ENCODE measurements at places on chromosomes 4 and X. TPM values are rescaled to one million over a fixed set of nuclear protein-coding genes. Genes with fewer than 3 reads are reported as not detected.

Gene GABRQ
- 1.5 TPM for total RNA-seq

Gene CXCL9
- total RNA-seq, result 0.11 TPM

Gene CABS1
- total RNA-seq, result not detected

Gene TAF7L
- total RNA-seq, result 0.44 TPM

Gene NPY1R
- total RNA-seq, result 1.1 TPM

Gene TFDP3
- not detected for total RNA-seq

Gene F8A2
- not detected for total RNA-seq

Gene DCHS2
- total RNA-seq, result 0.57 TPM

Gene SATL1
- not detected for total RNA-seq

Gene UCHL1
- 9.3 TPM for total RNA-seq

Gene TDO2
- total RNA-seq, result not detected

Gene SPINK2
- total RNA-seq, result 0.76 TPM

Gene GAGE12F
- not detected for total RNA-seq

Gene SHROOM3
- 50.9 TPM for total RNA-seq

Gene TGIF2LX
- total RNA-seq, result not detected

Gene RAI2
- 0.70 TPM for total RNA-seq

Gene PPP1R2C
- not detected for total RNA-seq

Gene PCYT1B
- 0.13 TPM for total RNA-seq

Gene SERPINA7
- total RNA-seq, result not detected

Gene ARR3
- not detected for total RNA-seq

Gene SPACA5
- total RNA-seq, result not detected

Gene EDA2R
- total RNA-seq, result 0.40 TPM

Gene SPANXN3
- total RNA-seq, result not detected

Gene RTL5
- total RNA-seq, result 3.6 TPM

Gene HSFX2
- total RNA-seq, result not detected

Gene BMX
- total RNA-seq, result 1.2 TPM

Gene WWC2
- total RNA-seq, result 24.8 TPM

Gene INTU
- 5.9 TPM for total RNA-seq

Gene DCLK2
- total RNA-seq, result 0.61 TPM

Gene STPG2
- total RNA-seq, result 0.31 TPM

Gene MMGT1
- 19.1 TPM for total RNA-seq

Gene VBP1
- total RNA-seq, result 45.5 TPM

Gene APBB2
- 29.2 TPM for total RNA-seq

Gene PPEF2
- total RNA-seq, result not detected

Gene PRDM5
- total RNA-seq, result 3.3 TPM

Gene VCX2
- not detected for total RNA-seq

Gene CSN1S1
- total RNA-seq, result not detected

Gene CT55
- total RNA-seq, result not detected

Gene OPN1MW
- not detected for total RNA-seq

Gene CYSLTR1
- 0.94 TPM for total RNA-seq

Gene SMARCA1
- total RNA-seq, result 18.8 TPM

Data from esophagus squamous epithelium (tissue), 5 donors.